ENCODE measurements at places on chromosomes 7 and 10. TPM values are rescaled to one million over a fixed set of nuclear protein-coding genes. Genes with fewer than 3 reads are reported as not detected.

The TAS2R4 gene
- total RNA-seq, result 0.88 TPM

The DNA2 gene
- 18.2 TPM for total RNA-seq

The CALHM1 gene
- not detected for total RNA-seq

The INSYN2A gene
- not detected for total RNA-seq

The CHAT gene
- not detected for total RNA-seq

The SHTN1 gene
- 36.5 TPM for total RNA-seq

The SPDYE2B gene
- not detected for total RNA-seq

The ZNF438 gene
- total RNA-seq, result 11.2 TPM

The DIP2C gene
- 10.7 TPM for total RNA-seq

The PIK3CG gene
- total RNA-seq, result 4.9 TPM

The CCDC201 gene
- not detected for total RNA-seq
